Mesenteric fat pad (tissue), 1 donor: ENCODE measurements at places on chromosomes 2 and 18. TPM values are rescaled to one million over a fixed set of nuclear protein-coding genes. Genes with fewer than 3 reads are reported as not detected.

The CPO gene
- total RNA-seq, result 0.84 TPM

The COL6A3 gene
- 409 TPM for total RNA-seq

The RGPD4 gene
- total RNA-seq, result not detected

The GAL3ST2 gene
- total RNA-seq, result not detected
